ENCODE measurements at places on chromosomes 4 and X.

DNA sequence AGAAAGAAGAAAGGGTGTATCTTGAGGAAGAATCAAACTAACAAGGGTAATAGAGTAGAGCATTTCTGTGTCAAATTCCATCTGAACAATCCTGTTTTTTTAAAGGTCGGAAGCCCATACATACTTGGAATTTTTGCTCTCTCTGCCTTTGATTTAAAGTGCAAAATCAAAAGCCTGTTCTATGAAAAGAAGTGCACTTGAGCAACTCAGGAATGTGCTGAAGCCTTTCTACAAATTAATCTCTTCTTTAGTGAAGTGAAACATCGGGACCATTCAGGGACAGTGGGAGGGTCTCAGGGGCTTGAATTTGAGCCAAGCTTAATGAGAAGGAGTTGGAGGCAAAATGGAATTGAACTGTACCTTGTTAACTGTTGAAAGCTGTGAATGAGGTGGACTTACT lies 1008.5 kb upstream of the LCORL start:
- DNase-seq: peak; percentile 5

DNA sequence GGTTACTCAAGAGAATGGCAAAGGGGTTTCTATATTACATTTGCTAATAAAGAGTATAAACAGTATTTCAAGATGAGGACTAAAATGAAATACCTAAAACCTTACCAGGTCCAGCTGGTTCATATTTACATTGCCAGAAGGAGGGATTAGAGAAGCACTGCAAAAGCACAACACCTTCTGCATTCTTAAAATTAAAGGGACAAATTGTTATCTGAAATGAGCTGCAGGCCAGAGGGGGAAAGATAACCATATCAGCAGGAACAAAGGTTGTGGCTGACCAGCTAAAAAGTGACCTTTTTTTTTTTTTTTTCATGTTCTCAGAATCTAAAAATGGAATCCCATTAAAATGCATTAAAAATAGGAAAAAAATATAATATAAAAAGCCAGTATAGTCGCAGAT lies 39.7 kb downstream of the AFF2 start:
- DNase-seq: no peak

DNA sequence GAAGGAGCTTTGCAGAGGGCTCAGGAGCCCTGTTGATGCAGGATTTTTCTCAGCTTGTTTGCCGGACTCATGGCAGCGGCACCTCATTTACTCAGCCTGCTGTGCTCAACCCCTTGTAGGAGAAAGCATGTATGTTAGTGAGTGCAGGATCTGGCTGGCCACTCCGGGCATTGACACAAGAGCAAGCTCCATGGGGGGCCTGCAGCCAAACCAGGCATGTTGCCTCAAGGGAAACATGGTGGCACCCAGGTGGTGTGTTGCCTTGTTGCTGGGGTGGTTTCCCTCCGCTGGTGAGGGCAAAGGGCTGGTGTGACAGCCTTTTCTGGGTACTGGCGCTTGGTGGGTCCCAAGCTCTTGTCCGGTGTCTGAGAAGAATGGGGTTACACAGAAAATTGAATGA lies 189.3 kb upstream of the ANXA3 start:
- no peak for DNase-seq

- no peak for DNase-seq
These were observed 179.7 kb upstream of the PRPS2 start for GRCh38 chrX:12611471-12611870.

DNA sequence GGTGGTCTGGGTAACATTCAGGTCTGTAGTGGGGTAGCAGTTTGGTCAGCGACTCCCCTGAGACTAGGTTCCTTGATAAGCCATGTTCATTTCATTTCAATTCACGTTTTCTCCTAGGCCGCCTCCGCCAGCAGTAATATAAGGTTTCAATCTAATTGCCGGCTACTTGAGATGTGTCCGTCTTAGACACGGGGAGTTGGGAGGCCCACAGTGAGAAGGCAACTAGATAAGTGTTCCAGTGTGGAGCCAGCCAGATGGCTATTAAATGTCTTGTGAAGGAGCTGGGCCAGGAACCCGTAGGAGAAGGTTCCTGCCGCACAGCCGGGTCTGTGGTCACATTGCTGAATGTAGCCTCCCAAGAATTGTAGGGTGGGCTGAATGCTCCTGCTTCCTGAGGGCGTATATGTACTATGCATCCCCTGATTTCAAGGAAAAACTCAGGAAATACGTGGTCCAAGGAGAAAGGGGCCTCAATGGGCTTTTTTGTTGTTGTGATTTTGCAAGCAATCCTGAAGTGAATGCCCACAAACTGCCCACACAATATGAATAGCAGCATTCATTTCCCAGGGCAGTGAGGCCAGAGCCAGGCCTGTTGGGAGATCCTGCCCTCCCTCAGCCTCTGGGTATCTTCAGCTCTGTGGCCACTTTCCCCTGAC lies 220.6 kb upstream of the RPL34 start:
- no peak for DNase-seq

DNA sequence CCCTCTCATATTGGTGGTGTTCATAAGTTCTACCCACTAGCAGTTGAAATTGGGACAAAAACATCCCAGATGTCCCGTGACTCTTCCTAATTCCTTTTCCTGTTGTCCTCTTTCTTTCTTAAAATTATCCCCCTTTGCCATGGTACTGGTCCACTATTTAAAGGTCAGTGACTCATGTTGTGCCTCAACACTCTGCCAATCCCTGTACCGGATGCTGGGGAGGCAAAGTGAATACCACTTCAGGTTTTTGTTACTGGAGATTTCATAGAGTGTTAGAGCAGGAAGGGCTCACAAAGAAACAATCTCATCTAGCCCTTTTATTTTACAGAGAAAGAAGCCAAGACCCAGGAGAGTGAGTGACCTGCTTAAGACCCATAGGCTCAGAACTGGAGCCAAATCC lies 24.6 kb downstream of the SEPTIN11 start:
- no peak for DNase-seq

DNA sequence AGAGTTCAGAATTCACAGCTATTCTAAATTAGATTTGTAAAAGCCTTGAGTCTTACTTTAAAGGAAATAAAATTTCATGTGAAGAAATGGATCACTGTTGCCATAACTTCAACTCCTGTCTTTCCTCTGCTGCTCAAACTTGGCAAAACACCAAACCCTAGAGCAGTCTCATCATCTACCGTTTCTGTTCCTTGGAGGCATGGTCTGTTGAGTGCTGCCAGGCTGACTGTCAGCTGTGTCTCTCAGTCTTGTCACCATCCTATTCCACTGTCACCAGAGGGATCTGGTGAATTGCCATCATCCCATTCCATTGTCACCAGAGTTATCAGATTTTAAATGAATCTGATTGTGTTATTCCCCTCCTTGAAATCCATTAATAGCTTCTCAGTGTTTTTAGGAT lies 55.6 kb downstream of the STIM2 start:
- no peak for DNase-seq
